ENCODE measurements at places on chromosomes 16 and 17. TPM values are rescaled to one million over a fixed set of nuclear protein-coding genes. Genes with fewer than 3 reads are reported as not detected.

CRYBA1 gene
- total RNA-seq: not detected

HBQ1 gene
- 1.1 TPM for total RNA-seq

CIBAR2 gene
- total RNA-seq: 4.9 TPM

TMEM238L gene
- total RNA-seq: not detected

KRT31 gene
- total RNA-seq: not detected

EXOC3L1 gene
- 0.86 TPM for total RNA-seq

HID1 gene
- total RNA-seq: 36.6 TPM

CDH3 gene
- 53.5 TPM for total RNA-seq

CES1 gene
- 2.1 TPM for total RNA-seq

PPL gene
- 142 TPM for total RNA-seq

HSPB9 gene
- total RNA-seq: not detected

TEX14 gene
- 0.17 TPM for total RNA-seq

TEKT5 gene
- total RNA-seq: 0.52 TPM

SIAH1 gene
- 23.3 TPM for total RNA-seq

DPH1 gene
- 41.5 TPM for total RNA-seq

CA7 gene
- 0.70 TPM for total RNA-seq

KRT33A gene
- total RNA-seq: 0.24 TPM

GNGT2 gene
- total RNA-seq: 0.34 TPM

TMC8 gene
- total RNA-seq: 0.85 TPM

SPATA32 gene
- not detected for total RNA-seq

TSC2 gene
- total RNA-seq: 208 TPM

GPR142 gene
- 4.1 TPM for total RNA-seq

RASD1 gene
- 6.4 TPM for total RNA-seq

SLFN14 gene
- total RNA-seq: not detected

PRR35 gene
- 0.12 TPM for total RNA-seq

KRT32 gene
- 0.83 TPM for total RNA-seq

QRICH2 gene
- 3.9 TPM for total RNA-seq

GAS2L2 gene
- not detected for total RNA-seq

PRPSAP1 gene
- total RNA-seq: 82.0 TPM

GPRC5C gene
- total RNA-seq: 64.3 TPM

RBL2 gene
- total RNA-seq: 51.0 TPM

KRTAP4-1 gene
- total RNA-seq: not detected

KRT36 gene
- 0.17 TPM for total RNA-seq

IGFALS gene
- total RNA-seq: 0.59 TPM

ZFPM1 gene
- 24.0 TPM for total RNA-seq

KRTAP9-2 gene
- not detected for total RNA-seq

KIF19 gene
- 2.0 TPM for total RNA-seq

MT1G gene
- 4.8 TPM for total RNA-seq

CCT6B gene
- 1.8 TPM for total RNA-seq

PTX4 gene
- not detected for total RNA-seq

SRP68 gene
- 89.6 TPM for total RNA-seq

GRB2 gene
- 65.3 TPM for total RNA-seq

HP gene
- not detected for total RNA-seq

JUP gene
- total RNA-seq: 169 TPM

SMIM5 gene
- total RNA-seq: 9.3 TPM

CES3 gene
- total RNA-seq: 0.48 TPM

PIRT gene
- total RNA-seq: 0.38 TPM

TERB1 gene
- not detected for total RNA-seq

Measured in type B pancreatic cell (in vitro differentiated cells).